KBM-7 (cell line): ENCODE measurements at places on chromosomes 12 and 14.

DNA sequence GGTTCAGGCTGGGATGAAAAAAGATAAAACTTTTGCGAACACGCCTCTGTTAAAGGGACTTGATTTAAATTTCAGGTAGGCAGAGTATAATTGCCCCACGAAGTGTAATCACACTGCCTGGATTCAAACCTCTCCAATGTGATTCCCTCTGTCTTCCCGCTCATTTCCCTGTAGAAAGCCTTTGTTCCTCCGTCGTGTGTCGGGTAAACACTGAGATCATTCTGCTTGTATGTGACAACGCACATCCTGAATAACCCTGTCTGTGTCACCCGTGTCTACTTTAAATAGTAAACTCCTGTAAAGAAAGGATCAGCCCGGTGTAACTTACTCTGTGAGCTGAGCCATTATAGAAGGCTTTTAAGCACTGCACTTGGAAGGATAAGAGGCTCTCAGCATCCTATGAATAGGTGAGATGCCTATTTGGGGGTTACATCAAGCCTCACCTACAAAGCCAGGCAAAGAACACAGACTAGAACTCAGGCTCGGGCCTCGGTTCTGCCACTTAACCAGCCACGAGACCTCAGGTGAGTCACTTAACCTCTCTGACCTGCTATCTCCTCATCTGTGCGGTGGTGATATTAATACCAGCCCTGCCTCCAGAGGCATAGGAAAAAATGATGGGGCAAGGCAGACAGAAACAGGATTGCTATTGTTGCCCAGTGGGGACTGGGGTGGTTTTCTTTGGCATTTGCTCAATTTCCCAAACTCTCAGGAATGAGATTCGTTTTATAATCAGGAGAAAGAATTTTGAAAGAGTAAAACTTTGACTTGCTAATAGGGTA, 74.2 kb downstream of the RBM19 start:
- DNase-seq: no peak

DNA sequence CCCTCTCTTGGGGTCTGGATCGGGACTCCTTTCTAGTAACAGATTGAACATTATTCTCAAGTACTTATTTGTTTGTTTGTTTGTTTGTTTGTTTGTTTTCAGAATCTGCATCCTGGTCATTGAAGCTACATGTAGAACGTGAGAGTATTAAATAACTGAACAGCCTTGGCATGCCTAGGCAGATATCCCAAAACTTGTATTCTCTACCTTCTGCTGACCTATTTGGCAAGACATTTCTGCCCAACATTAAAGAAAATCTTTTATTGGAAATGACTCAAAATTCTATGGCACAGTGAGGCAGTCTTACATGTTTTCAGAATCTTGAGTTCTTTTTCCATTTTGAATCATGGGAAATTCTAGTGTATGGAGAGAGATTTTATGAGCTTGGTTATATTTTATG, 165.1 kb upstream of the CNOT2 start:
- DNase-seq: no peak

- DNase-seq: no peak
Observed at GRCh38 chr14:62064751-62065323, 302.6 kb downstream of the SNAPC1 start.

DNA sequence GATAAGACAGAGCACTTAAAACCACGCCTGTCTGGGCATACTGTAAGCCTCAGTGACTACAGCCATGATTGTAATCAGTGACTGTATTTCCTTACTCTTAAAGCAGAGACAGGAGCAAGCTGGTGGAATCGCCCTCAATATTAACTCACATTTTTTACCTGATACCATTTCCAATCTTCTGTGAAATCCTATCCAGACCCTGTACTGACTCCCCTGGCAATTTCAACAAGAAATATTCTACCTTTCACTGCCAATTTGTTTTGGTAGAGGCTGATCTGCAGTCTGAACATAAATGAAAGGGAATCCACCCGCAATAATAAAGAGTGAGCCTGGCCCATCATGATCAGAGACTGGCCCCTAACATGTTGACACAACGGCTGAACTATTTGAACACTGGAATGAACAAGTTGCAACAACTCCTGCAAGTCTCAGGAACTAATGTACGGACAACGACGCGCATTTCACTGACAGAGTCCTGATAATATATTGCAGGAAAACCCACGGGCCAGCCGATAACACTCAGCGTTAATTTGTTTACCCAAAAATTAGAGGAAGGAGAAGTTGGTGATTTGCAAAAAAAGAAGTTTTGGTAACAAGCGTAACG, 195.5 kb upstream of the BTG1 start:
- no peak for DNase-seq
